Stimulated activated CD4-positive, alpha-beta T cell treated with anti-CD3 and anti-CD28 coated beads, Interleukin-2, amount 100 ng/mL, for 4 hours (primary cell): ENCODE measurements at places on chromosomes 3 and 15.

- no peak for DNase-seq
Observed at GRCh38 chr3:69426291-69426966, 40.5 kb upstream of the FRMD4B start.

- DNase-seq, result no peak
Observed at GRCh38 chr3:119279584-119280243, 14.5 kb upstream of the ARHGAP31 start.

- DNase-seq, result no peak
Observed at GRCh38 chr3:46564190-46565021, 1.7 kb downstream of the LRRC2 start.

DNA sequence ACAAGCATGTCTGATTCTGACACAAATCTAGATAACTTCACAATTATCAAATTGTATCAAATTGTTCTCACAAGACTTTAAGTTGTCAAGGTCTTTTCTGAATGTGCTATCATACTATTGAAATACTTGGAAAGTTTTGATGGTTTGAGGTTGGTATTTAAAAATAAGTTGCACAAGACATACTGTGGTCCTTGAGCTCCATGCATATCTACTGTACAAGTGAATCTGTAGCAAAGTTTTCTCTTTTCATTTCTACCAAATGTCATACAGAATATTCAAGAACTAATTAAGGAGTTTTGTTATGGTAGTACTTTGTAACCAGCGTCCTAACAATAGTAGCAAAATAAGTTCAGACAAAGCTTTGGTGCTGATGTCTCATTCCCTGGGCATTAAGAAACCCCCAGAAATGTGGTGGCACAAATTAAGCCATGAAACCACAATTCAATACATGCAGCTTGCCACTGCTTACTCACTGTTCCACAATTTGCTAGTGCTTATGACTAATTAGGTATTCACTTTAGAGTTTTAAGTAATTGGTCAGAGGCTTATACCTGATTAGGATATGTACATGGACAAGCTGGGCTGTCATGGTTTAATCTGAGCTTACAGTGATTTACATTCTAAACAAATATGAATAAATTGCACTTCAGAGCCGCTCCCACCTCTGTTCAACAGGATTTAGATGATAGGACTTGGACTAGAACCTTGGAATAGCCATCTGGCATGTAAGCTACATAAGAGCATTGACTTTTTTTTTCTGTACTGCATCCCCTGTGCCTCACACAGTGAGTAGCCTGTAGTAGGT lies 8.8 kb downstream of the TBC1D23 start:
- DNase-seq, result no peak

GRCh38 chr3:23796518-23796917 lies 9.2 kb upstream of the UBE2E1 start:
- DNase-seq, result no peak
